ENCODE measurements at places on chromosomes 3 and 15.

GRCh38 chr15:75867449-75867848 lies 24.2 kb downstream of the UBE2Q2 start:
- no peak for DNase-seq

GRCh38 chr15:58114812-58115211 lies 23.4 kb upstream of the AQP9 start:
- no peak for DNase-seq

GRCh38 chr15:33508703-33509102 lies 197.9 kb downstream of the RYR3 start:
- DNase-seq, result no peak

DNA sequence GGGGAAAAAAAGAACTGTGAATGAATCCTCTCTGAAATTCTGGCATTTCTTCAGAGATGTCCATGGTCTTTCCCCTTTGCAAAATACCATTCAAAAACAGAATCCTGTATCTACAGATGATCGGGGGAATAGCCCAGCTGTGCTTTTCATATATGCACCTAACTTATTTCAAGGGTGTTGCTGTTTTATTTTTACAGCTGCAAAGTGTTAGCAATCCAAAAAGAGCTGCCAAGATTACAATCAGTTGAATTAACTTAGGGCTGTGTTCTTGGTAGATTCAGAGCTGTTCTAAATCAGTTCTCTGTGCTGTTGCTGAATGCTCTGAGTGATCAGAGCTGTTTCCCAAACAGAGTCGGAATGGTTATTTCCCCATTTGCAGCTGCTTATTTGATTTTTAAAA lies 175.7 kb upstream of the SEMA6D start:
- DNase-seq, result no peak

DNA sequence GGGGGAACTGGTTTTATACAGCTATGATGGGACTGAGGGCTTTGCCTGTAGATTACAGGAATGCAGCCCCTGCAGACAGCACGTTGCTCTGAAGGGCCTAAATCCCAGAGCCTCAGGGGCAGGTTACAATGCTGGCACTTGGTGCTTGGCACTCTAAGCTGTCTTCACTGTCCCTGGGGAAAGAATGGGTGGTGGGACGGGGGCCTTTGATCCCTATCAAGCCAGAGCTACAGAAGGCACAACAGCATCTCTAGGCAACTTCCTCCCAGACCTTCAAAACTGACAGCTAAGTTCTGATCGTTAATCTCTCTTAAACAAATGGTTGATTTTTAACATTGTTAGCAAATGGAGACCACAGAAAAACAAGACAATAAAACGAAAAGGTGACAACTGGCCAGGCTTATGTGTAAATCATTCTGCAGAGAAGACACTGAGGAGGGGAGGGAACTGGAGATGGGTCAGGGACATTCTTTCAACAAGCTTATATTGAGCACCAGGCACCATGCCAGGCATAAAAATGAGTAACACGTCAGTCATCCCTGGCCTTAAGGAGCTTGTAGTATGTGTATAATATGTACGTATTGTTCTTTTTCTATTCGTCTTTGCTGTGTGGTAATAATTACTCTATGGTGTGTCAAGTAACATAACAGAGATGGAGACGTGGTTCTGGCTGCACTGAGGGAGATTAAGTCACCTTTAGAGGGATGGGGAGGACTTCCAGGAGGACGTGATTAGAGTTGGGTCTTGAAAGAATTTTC lies 49.1 kb downstream of the CA12 start:
- peak; percentile 84 for DNase-seq

- DNase-seq, result no peak
Measured at GRCh38 chr3:127182431-127182830, 10.5 kb upstream of the PRR23E start.

GRCh38 chr3:11668243-11669235 lies 24.8 kb upstream of the VGLL4 start:
- DNase-seq, result no peak

DNA sequence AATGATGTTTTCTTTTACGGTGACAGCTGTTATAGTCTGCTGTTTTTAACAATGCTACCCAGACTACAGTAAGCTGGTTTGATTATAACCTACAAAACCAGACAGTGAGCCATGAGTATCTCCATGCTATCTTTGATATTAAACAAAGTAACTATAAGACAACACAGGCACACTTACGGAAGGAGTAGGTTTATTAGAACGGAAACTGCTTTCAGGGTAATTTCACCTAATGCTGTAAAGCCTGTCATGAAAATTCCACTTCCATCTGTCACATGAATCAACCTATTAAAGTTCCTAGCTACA lies 33.0 kb downstream of the VPS13C start:
- DNase-seq, result no peak
